ENCODE measurements at places on chromosomes 2 and 18.

- DNase-seq = no peak
Measured at GRCh38 chr2:149040451-149040850, 2.0 kb downstream of the LYPD6B start.

DNA sequence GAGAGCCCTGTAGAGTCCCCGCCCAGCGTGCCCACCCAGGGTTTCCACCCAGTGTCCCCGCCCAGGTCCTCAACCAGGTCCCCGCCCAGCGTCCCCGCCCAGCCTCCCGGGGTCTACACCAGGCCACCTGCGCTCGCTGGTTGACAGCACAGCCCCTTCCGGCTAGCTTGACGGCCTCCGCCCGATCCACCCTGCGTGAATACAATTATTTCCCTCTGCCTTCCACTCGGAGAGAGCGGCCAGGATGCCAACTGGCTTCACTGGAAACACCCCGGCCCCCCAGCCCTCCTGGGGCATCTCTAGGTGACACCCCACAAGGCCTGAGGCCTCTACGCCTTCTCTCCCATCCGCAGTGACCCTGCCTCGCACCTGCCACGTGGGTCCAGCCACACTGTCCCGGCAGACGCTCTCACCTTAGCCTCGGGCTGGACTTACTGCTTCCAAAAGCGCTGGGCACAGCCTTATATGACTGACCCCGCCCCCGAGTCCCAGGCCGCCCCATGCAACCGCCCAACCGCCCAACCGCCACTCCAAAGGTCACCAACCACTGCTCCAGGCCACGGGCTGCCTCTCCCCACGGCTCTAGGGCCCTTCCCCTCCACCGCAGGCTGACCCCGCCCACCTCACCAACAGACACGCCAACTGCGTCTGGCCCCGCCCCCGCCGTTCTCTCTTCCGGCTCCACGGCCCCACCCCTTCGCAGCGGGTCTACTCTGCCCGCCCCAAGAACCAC, 188.1 kb downstream of the LAMA1 start:
- DNase-seq = no peak

DNA sequence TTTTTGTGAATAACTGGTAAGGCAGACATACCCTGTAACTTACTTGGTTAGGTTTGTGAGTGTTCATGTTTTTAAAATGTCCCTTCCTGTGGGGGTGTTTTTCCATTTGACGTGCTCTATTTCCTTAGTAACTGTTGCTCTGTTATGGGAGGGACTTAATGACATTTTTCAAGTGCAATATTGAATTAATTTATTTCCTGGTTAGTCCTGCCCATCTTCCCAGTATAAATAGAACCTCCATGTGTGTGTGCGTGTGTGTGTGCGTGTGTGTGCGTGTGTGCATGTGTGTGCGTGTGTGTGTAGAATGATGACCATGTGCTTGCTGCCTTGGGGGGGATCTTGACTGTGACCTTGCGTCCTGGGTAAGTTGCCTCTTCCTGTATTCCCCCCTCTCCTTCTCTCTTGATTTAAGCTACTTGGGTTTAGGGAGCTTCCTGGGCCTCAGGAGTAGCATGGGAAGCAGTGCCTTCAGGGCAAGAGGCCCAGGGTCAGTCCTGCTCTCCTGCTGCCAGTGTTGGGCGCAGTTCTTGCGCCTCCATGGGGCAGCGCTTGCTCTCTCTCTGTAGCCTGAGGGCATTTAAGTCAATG, 163.9 kb downstream of the LDLRAD4 start:
- peak; percentile 70 for DNase-seq

- DNase-seq = peak; percentile 51
Measured at GRCh38 chr2:113890253-113891235, 655 bp downstream of the ACTR3 start.

DNA sequence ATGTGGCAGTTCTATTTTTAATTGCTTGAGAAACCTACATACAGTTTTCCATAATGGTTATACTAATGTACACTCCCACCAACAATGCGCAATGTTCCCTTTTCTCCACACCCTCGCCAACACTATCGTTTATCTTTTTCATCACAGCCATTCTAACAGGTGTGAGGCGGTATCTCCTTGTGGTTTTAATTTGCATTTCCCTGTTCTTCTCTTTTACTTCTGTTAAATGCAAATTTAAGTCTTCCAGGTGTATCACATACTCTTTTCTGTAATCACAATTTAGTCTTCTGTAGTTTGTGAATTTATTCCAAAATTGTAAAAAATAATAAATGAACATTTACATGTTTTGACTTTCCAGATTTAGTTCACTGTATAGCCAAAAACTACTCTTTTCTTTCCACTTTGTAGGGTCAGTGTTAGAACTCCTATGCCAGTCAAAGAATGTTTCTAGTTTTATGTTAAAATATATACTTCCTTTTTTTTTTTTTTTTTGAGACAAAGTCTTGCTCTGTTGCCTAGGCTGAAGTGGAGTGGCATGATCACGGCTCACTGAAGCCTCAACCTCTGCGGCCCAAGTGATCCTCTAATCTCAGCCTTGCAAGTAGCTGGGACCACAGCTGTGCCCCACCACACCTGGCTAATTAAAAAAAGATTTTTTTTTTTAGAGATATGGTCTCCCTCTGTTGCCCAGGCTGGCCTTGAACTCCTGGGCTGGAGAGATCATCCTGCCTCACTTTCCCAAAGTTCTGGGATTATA, 15.4 kb upstream of the ACYP2 start:
- DNase-seq = no peak

DNA sequence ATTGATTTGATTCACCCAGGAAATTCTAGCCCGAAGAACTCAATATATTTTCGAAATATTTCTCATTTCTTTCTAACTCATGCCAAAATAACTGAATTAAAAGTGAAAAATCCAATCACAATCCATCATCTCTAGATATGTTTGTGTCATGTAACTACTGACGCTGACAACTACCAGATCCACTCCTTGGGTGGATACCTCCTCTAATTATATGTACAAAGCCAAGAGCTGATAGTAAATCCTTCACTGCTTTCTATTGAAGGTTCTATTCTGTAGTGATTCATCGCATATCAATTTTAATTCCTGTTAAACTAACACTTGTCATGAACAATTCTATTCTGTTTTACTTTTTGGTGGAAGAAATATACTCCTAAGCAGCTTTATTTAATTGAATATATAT, 1056.6 kb upstream of the NXPH2 start:
- no peak for DNase-seq

GRCh38 chr2:108825736-108826135, 39.2 kb downstream of the CCDC138 start:
- no peak for DNase-seq

- DNase-seq = no peak
Measured at GRCh38 chr18:77320971-77321559, 71.4 kb downstream of the GALR1 start.

DNA sequence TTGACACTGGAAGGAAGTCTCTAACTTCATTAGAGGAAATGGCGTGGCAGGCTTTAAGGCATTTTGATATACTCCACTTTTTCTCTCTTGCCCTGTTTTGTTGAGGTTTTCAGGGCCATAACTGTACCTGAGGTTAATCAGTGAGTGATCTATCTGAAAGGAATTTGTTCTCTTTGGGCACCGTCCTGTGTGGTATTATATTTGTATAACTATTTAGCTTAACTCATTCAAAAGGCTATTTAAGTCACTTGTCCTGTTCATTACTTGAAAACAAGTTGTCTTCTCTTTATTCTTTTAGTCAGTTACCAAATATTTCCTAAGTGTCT, 180.4 kb downstream of the NEDD4L start:
- no peak for DNase-seq

GRCh38 chr2:3574155-3574554, 905 bp upstream of the RPS7 start:
- DNase-seq = no peak

DNA sequence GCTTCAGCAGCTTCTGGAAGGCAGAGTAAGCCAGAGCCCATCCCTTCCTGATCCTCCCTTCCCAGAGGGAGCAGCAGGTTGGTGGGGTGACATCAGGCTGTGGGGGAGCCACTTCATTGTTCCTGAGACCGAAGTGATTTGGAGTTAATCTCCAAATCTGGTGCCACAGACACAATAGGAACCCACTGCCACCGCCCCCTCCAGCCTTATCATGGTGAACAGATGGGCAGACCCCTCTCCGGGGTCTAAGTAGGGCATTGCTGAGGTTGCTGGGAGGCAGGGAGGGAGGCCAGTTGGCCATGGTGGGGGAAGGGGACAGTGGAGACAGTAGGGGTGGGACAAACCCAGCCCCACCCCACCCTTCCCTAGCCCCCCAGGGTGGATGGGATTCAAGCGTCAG, 25.6 kb upstream of the SLC35F6 start:
- DNase-seq = no peak

DNA sequence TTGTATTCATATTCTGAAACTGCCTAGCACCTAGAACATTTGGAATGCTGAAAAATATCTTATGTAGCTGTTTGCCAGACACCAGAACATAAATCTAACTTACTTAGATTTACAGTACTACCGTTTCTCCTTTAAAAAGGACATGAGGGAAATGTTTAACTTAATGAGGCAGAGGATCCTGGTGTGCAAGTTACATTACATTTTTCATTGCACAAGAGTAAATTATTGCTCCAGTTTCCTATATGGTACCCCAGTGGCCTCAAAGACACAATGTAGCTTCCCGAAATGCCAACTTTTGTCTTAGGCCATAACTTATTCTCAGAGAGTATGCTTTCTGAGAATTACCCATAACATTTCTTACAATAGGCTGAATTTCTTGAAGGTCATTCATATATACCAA, 105.5 kb upstream of the DTNA start:
- no peak for DNase-seq

DNA sequence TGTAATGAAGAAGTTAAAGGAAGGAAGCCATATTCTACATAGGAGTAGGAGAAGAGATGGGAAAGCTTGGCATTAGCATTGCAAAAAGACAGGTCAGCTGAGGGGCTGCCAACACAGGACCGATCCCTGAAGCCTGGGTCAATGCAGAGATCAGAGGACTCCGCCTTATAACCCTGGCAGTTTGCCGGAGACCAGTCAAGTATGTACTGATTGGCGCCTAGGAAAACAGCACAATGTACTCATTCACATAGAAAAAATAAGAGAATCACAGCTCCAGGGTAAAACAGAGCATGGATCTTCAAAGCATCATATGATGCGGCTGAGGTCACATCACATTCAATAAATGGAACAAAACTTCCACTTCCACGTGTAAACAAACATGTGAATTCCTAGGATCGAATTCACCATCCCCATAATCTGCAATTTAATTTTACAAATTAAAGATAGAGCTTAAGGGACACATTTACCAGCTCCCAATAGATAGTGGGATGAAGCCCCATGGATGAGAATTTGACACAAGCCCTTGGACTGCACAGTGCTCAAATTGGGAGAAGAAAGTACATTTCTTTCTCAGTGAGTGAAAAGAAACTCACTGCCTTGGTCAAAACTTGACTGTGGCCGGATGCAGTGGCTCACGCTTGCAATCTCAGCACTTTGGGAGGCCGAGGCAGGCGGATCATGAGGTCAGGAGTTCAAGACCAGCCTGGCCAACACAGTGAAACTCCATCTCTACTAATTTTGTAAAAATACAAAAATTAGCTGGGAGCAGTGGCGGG, 135.0 kb upstream of the KLHL14 start:
- no peak for DNase-seq

- DNase-seq = no peak
Measured at GRCh38 chr2:268323-268722, 3.6 kb downstream of the ACP1 start.

DNA sequence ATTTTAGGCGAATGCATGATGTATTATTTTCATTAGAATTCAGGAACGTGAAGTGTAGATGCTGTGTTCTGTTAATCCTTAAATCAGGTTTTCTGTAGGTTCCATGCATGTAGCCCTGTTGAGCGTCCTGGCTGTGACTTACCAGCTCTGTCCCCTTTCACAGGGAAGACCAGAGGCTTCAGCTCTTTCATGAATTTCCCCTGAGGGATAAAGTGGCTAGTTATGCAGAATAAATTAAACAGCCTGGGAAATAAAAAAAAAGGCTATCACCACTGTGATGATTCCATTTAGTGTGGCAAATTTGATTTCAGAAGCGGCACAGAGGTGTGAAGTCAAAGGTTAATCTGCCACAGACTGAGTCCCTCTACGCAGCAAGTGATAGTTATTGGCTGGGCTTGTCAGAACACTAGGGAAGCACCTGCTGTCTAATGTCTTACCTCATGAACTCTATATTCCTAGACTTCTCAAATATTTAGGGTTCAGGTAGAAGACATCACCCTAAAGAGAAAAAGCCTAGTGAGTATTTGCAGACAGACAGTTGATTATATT, 61.6 kb upstream of the LINC00305 start:
- DNase-seq = no peak

- no peak for DNase-seq
Measured at GRCh38 chr2:125959047-125959446, 696.9 kb upstream of the GYPC start.

- no peak for DNase-seq
Measured at GRCh38 chr2:83282043-83282795, 1176.9 kb downstream of the SUCLG1 start.

GRCh38 chr2:137339051-137339450, 573.7 kb downstream of the THSD7B start:
- no peak for DNase-seq

GRCh38 chr2:112183327-112184025, 45.3 kb downstream of the FBLN7 start:
- DNase-seq = no peak

DNA sequence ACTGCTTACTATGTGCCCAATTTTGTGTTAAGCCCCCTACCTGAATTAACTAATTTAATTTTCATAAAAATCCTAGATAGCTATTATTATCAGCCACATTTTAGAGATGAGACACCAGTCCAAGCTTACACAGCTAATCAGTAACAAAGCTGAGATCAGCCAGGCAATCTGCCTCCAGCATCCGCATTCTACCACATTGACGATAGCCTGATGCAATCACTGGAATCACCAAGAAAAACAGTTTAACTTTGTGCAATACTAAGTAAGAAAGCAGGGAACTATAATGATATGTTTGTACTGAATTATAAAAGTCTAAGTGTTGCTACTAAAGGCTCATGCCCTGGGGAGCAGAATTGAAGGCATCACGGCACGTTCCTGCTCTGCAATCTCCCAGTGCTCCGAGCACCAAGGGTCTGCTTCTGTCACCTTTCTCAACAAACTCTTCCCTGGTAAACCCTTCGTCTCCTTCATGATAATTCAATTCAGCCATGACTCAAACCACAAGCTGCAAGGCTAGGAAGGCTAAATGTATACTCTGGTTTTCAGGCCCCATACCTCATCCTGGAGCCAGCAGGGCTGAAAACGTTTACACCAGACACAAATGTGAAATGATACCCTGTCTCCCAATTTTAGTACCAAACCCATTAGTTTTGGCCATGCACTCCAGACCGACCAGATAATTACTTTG, 19.4 kb downstream of the KANSL3 start:
- DNase-seq = peak; percentile 56

GRCh38 chr2:110827511-110827910, 95.1 kb downstream of the ACOXL start:
- DNase-seq = no peak

DNA sequence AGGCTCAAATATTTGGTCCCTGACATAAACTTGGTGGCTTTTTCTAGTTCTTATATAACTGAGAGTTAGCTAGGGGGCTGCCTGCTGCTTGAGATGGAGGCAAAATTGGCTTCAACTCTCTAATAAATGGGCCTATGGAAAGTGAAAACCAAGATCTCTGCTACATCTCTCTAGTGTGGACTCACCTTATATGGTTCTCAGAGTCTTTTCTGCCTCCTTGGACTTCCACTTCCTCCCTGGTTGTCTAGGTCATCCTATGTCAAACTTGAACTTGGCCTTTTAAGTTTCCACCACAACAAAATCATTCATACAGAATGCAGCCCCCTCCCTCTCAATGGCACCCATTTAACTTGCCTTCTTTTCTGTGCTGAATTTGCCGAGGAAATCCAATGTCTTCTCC, 23.9 kb upstream of the ARHGAP25 start:
- DNase-seq = no peak

- no peak for DNase-seq
Measured at GRCh38 chr2:238277695-238278094, 10.7 kb downstream of the PER2 start.
